ENCODE measurements at places on chromosomes 1 and 21.

DNA sequence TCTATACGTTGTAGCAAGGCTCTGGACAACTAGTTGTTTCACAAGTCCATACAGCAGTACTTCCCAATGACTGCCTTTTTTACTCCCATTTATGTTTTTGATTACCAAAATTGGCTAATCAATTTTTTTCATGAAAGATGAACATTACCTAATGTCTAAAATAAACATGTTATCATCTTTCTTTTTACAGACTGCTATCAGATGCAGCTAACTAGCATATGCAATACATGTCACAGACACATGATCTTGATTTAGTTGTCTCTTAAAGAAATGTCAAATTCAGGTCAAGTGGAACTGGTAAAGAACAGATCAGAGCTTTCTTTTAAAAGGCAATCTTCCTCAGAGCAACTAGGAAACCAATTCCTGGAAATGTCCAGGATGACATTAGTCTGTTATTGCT is 630 bp upstream of the DBT start:
- no peak for DNase-seq

DNA sequence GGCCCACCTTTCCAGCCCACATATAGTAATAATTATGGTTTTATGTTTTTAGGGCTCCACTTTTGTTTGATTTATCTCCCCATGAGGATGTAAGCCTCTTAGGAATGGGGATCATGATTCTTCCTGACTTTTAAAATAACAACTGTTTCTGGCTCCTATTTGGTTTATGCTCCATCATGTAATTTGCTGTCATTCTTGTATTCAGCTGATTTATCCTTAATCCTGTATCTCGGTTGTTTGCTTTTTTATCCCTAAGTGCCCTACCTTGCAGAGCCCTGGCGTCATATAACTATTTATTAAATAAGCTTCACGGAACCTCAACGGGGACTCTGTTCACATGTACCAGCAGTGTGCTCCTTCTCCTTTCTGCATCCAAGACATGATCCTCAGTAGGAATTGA is 70.7 kb downstream of the RYR2 start:
- no peak for DNase-seq

GRCh38 chr1:36722871-36723270 is 240.2 kb upstream of the CSF3R start:
- no peak for DNase-seq

DNA sequence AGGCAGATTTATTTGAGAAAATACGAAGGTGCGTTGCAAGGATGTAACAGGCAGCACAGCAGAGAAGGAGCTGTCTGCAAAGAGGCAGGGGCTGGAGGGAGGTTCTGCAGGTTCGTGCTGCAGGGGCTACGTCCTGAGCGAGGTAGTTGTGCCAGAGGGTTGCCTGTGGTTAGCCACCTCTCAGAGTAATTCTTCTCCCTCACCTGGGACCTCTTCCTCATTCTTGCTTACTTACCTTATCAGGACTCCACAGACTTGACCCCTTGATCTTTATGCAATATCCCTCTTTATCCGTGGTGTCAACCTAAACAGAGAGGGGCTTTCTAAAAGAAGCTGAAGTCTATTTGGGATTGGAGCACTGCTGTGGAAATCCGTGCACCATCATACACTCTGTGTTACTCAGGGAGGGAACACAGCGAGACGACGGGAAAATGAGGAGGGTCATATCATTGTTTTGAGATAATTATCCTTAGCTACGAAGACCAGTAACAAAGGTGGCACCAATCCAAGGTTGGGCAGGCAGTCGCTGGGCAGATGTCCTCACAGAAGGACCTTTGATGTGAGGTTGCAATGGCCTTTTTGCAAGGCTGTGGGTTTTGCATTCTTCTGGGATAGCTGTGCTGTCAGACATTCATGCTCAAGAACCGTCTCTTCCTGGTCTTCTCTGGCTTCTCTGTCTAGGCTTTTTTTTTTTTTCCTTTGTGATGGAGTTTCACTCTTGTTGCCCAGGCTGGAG is 82.8 kb downstream of the WDR4 start:
- no peak for DNase-seq

GRCh38 chr1:77347646-77348045 is 65.8 kb downstream of the AK5 start:
- peak; percentile 75 for DNase-seq

DNA sequence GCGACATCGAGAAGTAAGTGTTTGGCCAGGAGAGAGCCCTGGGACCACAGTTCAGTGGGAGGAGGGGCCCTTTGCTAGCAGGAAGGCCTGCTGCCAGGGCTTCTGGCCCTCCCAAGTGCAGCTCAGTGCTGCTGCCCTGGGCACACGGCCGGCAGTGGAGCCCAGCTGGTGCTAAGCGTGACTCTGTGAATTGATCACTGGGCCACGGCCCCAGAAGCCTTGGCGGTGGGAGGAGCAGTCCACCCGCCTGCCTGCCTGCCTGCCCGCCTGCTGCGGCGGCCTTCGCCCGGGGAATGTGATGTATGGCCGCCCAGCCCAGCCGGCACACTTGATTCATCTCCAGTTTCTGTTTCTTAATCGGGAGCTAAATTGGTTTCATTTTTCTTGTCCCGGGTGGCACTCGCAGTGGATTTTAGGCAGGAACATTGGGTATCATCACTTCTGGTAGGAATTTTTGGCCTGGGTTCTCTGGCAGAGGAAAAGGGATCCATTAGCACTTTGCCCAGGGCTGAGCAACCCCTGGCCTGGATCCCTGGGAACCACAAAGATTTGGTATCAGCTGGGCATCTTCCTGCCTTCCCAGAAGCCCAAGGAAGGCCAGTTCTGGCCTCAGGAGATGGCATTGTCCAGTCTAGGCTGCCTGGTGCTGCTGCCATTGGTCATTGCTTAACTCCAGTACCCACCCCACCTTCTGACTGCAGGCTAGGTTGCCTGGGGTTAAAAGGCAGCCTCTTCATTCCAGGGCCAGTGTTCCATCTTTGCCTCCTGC is 28.6 kb downstream of the TMEM53 start:
- DNase-seq, result no peak

Measured in ACHN (cell line).